ENCODE measurements at places on chromosomes 13 and 19. TPM values are rescaled to one million over a fixed set of nuclear protein-coding genes. Genes with fewer than 3 reads are reported as not detected.
A peak's percentile ranks its signal among the peaks of the same experiment; 100 is the strongest.

DNA sequence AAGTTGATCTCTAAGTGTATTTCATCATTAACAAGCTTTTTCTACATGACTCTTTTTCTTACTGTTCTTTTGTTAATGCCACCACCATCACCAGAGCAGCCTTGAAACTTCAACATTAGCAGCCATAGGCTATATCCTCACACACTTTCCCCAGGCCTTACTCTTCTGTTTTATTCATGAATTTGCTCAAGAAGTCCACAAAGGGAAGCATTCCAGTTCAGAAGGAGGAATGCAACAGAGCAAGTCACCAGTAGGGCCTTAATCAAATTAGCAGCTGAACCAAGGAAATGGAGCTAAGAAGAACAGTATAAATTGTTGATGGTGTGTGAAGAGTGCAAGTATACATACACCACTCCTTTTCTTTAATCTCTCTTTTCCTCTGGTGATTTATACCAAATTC is 223.1 kb downstream of the NBEA start:
- peaks cover 3% of the 10 kb centered on the region for H3K4me1 ChIP-seq
- no peaks in the 10 kb centered on the region for H3K27me3 ChIP-seq
- no peaks in the 10 kb centered on the region for H3K36me3 ChIP-seq

DNA sequence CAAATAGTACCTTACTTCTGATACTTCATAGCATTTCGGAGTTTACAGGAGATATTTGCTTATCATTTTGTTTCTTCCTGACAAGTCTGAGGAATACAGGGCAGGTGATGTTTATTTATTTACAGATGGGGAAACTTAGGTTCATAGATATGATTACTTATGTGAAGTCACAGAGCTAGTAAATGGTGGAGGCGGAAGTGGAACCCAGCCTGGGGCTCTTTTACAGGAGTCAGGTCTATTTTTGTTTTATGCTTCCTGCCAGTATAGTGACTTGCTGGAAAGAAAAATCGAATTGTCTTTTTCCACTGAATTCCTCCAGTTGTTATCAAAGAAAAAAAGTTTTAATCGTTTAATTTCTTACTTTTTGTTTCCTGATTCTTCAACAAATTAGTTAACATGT is 66.5 kb downstream of the DGKH start:
- H3K4me1 ChIP-seq, result peaks cover 13% of the 10 kb centered on the region
- H3K27me3 ChIP-seq, result no peaks in the 10 kb centered on the region
- no peak overlapping the region for H3K27ac ChIP-seq
- DNase-seq, result no peak
- no peak overlapping the region for H3K4me3 ChIP-seq
- H3K36me3 ChIP-seq, result no peaks in the 10 kb centered on the region

GRCh38 chr19:4376991-4377781 is 23.2 kb downstream of the SH3GL1 start:
- H3K4me1 ChIP-seq, result peaks cover 61% of the 10 kb centered on the region
- no peak for DNase-seq
- H3K27ac ChIP-seq, result peak overlapping the region; percentile 46
- H3K36me3 ChIP-seq, result peaks cover 13% of the 10 kb centered on the region
- no peaks in the 10 kb centered on the region for H3K27me3 ChIP-seq
- H3K4me3 ChIP-seq, result no peak overlapping the region

GRCh38 chr13:112855859-112856258 is 113.2 kb upstream of the MCF2L start:
- no peaks in the 10 kb centered on the region for H3K4me1 ChIP-seq
- no peak overlapping the region for H3K27ac ChIP-seq
- no peaks in the 10 kb centered on the region for H3K27me3 ChIP-seq
- peaks cover 45% of the 10 kb centered on the region for H3K36me3 ChIP-seq
- H3K4me3 ChIP-seq, result no peak overlapping the region
- no peak for DNase-seq

DNA sequence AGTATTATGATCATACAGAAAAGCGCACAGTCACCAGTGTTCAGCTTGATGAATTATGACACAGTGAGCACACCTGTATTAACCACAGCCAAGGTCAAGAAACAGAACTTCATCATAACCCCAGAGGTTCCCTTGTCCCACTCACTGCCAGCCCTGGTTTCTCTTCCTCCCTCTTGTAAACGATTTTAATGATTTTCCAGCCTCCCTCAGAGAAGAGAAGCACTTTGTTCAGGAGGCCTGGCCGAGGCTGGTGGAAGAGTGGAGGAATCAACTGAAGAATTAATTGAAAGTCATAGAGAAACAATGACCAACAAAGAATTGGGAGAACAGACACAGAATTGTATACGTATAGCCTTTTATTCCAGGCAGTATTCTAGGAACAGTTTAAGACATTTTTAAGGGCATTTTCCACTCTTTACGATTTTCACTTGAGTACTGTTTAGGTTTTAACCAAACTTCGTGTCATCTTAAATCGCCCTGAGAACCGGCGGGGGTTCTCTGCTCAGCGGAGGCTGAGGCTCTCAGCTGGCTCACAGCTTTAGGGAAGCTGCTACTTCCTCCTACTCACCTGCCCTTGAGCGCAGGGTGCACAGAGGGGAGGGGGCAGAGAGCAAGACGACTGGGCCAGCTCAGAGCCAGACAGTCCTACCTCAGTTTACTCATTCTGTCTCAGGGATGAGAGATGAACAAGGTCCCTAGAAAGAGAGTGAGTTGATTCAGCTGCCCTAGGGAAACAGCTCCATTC is 108.6 kb downstream of the AKAP11 start:
- no peaks in the 10 kb centered on the region for H3K27me3 ChIP-seq
- H3K27ac ChIP-seq, result peak overlapping the region; percentile 79
- peaks cover 63% of the 10 kb centered on the region for H3K4me1 ChIP-seq
- peak overlapping the region; percentile 30 for H3K4me3 ChIP-seq
- H3K36me3 ChIP-seq, result peaks cover 1% of the 10 kb centered on the region

- H3K4me3 ChIP-seq, result no peak overlapping the region
- H3K27ac ChIP-seq, result no peak overlapping the region
- H3K27me3 ChIP-seq, result peaks cover 66% of the 10 kb centered on the region
- H3K4me1 ChIP-seq, result peaks cover 7% of the 10 kb centered on the region
- DNase-seq, result peak; percentile 9
Measured at GRCh38 chr19:46081928-46082727, 41.3 kb upstream of the IGFL4 start.

GRCh38 chr19:46722004-46722380 is 5.1 kb upstream of the PRKD2 start:
- H3K36me3 ChIP-seq, result peaks cover 46% of the 10 kb centered on the region
- DNase-seq, result no peak
- H3K4me1 ChIP-seq, result peaks cover 31% of the 10 kb centered on the region
- H3K27me3 ChIP-seq, result no peaks in the 10 kb centered on the region

DNA sequence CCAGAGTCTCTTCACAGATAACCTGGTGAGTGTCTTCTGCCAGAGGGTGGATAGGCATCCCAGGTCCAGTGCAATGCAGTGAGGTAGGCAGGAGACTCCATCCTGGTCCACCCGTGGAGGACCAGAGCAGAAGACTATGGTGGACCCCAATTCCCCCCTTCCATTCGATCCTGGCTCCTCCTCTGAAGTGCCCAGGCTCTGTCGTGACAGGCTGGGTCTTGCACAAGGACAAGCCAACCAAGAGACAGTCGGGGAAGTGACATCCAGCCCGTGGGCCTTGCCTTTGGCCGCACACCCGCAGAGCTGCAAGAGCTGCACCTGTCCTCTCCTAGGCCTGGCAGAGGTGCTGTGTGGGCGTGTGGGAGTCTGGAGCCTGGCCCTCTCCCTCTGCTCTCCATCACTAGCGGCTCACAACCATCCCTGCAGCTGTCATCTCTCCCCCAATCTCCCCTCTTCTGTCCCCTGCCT is 3.1 kb downstream of the ZNF784 start:
- H3K27ac ChIP-seq, result peak overlapping the region; percentile 86
- H3K4me1 ChIP-seq, result peaks cover 45% of the 10 kb centered on the region
- H3K36me3 ChIP-seq, result peaks cover 28% of the 10 kb centered on the region

DNA sequence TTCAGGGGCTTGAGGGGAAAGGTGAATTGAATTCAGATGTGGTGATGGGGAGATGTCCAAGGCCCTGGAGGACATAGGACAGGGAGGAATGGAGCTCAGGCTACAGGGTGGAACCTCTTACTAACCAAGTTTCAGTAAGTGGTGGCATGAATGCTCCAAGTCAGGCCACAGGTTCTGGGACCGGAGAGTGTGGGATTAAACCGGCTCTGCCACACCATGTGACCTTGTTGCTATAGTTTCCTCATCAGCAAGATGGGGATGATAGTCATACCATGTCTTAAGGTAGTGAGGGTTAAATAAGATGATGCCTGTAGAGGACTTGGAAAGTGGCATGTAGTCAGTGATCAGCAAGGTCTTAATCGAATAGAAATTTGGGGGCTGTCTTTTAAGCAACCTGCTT is 16.3 kb downstream of the GPR183 start:
- H3K27me3 ChIP-seq, result no peaks in the 10 kb centered on the region
- H3K4me3 ChIP-seq, result no peak overlapping the region
- H3K4me1 ChIP-seq, result peaks cover 76% of the 10 kb centered on the region
- peaks cover 60% of the 10 kb centered on the region for H3K36me3 ChIP-seq
- H3K27ac ChIP-seq, result peak overlapping the region; percentile 27

DNA sequence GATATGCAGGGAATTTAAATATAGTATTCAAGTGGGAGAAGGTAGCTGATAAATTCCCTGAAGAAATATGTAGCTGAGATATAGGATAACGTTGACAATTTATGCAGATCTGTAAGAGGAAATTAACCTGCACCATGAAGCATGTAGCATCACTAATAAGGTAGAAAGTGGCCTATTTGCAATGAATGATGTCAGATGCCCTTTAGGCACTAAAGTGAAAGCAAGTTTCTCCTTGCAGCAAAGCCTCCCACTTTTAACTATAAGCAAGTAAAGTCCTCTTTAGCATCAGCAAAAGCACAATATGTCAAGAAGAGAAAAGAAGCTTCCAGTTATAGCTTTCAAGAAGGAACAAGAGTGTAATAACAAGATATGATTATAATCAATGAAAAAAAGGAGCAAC is 102.5 kb upstream of the SLITRK1 start:
- H3K27ac ChIP-seq, result no peak overlapping the region
- H3K4me3 ChIP-seq, result no peak overlapping the region
- no peaks in the 10 kb centered on the region for H3K36me3 ChIP-seq
- DNase-seq, result no peak
- H3K27me3 ChIP-seq, result no peaks in the 10 kb centered on the region

GRCh38 chr19:30799865-30800755 is 427.9 kb downstream of the ZNF536 start:
- peak; percentile 46 for DNase-seq
- H3K27ac ChIP-seq, result no peak overlapping the region
- H3K27me3 ChIP-seq, result peaks cover 11% of the 10 kb centered on the region
- no peaks in the 10 kb centered on the region for H3K36me3 ChIP-seq
- H3K4me3 ChIP-seq, result no peak overlapping the region

- H3K36me3 ChIP-seq, result no peaks in the 10 kb centered on the region
- no peak for DNase-seq
- H3K4me3 ChIP-seq, result no peak overlapping the region
- peak overlapping the region; percentile 65 for H3K27ac ChIP-seq
- no peaks in the 10 kb centered on the region for H3K27me3 ChIP-seq
Measured at GRCh38 chr19:12481781-12482508, 2.7 kb downstream of the ZNF709 start.

DNA sequence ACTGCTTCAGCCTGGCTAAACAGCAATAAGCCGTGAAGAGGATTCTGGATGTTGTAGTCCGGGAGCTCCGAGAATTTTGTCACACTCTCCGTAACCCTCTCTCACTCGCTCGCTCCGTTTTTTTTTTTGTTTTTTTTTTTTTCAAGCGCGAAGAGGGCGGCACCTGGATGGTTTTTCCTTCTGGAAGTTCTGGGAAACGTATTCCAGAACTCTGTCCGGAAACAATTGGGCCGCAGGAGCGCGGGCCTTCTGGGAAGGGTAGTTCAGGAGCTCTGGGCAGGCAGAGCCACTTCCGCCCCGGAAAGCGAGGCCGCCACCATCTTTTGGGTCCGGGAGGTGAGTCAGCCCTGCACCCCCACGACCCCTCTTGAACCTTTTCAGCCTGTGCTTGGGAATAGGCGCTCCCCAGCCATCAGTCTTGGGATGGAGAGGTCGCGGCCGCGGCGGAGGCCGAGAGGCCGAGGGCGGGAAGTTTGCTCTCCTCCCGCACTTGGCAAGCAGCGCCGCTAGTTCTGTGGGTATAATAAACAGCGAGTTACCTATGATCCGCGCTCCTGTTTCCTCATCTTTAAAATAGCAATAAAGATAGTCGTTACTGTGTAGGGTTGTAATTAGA is at the start of gene ZNF227:
ZNF227 (plus strand) TSS at position 283 of the 616 bp plus-strand sequence. CDS start 5,261 bp downstream, outside the sequence.
- DNase-seq, result peak; percentile 89
- H3K27me3 ChIP-seq, result no peaks in the 10 kb centered on the region
- peaks cover 24% of the 10 kb centered on the region for H3K4me1 ChIP-seq
- H3K27ac ChIP-seq, result peak within 1 kb of the TSS; percentile 94
- peak within 1 kb of the TSS; percentile 84 for H3K4me3 ChIP-seq

GRCh38 chr19:51006406-51006805 is 5.0 kb upstream of the KLK8 start:
- H3K4me3 ChIP-seq, result no peak overlapping the region
- H3K27me3 ChIP-seq, result peaks cover 28% of the 10 kb centered on the region

DNA sequence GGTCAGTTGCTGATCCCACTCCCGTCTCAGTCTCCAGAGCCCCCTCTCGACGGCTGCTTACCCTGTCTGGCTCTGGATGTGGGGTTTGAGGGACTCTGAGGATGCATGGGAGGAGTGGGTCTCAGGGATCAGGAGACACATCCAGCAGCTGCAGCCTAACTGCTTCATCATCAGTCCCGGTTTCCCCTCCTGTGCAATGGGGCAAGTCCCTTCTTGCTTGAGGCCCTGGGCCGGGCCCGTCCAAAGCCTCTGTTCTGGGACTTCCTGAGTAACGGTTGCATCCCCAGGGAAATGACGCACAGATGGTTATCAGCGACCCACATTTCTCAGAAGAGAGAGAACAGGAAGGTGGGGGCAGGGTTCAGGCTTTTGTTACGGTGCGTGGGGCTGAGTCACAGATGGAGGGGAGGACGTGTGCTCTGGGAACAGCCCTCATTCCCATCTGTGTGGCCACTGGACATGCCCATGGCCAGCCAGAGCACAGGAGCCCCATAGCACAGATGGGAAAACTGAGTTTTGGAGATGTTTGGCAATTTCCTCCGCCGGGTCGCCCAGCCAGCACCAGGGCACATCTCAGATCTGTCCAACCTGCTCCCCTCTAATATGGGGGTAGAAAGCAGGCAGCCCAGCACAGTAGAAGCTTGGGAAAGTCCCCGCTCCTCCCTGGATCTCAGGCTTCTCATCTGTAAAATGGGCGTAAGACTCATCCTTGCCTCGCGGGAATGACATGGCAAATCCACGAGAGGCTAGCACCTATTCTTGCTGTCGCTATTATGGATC is 19.3 kb downstream of the GNA15 start:
- H3K4me1 ChIP-seq, result no peaks in the 10 kb centered on the region
- H3K36me3 ChIP-seq, result peaks cover 28% of the 10 kb centered on the region
- H3K27me3 ChIP-seq, result no peaks in the 10 kb centered on the region
- peak; percentile 94 for DNase-seq
- no peak overlapping the region for H3K27ac ChIP-seq

The TEX26 gene
- total RNA-seq, result not detected

The NALCN gene
- total RNA-seq, result not detected

The IZUMO4 gene
- total RNA-seq, result 22.6 TPM

The ZNF285 gene
- 1.7 TPM for total RNA-seq

The FFAR1 gene
- not detected for total RNA-seq

The SPC24 gene
- 60.5 TPM for total RNA-seq

The ZNF728 gene
- total RNA-seq, result not detected

The CERS1 gene
- 0.18 TPM for total RNA-seq
